Urinary bladder (tissue), 4 donors: ENCODE measurements at places on chromosomes 7 and 10. TPM values are rescaled to one million over a fixed set of nuclear protein-coding genes. Genes with fewer than 3 reads are reported as not detected.

Gene PRSS37
- not detected for total RNA-seq

Gene PODXL
- total RNA-seq = 18.7 TPM

Gene ADGRA1
- not detected for total RNA-seq

Gene NCF1
- 0.37 TPM for total RNA-seq
